Left ventricle myocardium superior (tissue), 1 donor: ENCODE measurements at places on chromosomes 11 and 22.

DNA sequence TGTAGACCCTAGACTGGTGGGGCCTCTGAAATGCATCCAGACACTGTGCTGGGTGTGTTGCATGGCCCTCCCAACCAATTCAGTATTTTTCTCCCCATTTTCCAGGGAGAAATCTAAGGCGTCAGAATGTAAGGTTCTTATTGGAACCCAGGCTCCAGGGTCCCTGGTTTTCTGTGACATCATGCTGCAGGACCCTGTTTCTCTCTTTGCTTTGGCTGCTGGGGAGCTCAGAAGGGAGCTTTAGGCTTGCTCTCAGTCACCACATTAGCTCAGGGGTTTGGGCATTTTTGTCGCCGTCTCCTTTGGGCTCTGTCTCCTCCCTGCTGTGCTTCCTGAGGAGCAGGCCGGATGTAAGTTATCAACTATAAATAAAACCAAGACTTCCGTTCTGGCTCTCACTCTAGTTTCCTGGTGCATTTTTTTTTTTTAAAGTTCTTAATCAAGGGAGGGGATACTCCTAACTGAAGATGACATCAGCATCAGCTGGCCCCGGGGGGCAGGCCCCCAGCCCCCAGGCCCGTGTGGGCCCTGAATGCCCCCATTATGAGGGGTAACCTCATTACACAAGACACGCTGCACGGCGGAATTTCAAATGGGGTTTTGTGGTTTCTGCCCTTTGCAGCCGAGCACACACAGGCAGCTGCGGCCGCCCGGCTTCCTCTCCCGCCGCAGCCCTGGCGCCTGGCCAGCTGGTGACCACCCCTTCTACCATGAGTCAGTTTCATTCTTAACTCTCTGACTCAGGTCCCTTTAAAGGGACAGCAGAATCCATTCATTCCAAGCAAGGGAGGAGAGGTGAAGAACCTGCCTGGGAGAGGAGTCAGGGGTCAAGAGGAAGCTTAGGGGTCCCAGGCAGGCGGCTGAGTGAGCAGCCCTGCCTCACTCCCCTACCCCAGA lies 3.2 kb downstream of the MYEOV start:
- DNase-seq = peak; percentile 96

DNA sequence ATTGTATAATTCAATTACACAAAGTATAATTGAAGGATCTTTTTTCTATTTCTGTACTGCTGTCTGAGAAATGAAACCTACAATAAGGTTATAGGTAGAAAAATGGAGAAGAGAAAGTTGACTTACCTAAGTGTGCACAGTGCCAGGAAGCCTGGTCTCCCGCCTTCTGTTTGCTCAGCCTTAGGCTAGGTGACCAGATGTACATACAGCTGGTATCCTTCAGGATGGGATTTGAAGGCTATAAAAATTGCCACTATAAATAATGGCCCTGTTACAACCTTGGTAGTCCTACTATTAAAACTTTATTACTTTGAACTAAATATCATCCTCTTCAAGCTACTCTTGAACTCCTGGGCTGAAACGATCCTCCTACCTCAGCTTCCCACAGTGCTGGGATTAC lies 19.7 kb downstream of the OR51E2 start:
- no peak for DNase-seq

DNA sequence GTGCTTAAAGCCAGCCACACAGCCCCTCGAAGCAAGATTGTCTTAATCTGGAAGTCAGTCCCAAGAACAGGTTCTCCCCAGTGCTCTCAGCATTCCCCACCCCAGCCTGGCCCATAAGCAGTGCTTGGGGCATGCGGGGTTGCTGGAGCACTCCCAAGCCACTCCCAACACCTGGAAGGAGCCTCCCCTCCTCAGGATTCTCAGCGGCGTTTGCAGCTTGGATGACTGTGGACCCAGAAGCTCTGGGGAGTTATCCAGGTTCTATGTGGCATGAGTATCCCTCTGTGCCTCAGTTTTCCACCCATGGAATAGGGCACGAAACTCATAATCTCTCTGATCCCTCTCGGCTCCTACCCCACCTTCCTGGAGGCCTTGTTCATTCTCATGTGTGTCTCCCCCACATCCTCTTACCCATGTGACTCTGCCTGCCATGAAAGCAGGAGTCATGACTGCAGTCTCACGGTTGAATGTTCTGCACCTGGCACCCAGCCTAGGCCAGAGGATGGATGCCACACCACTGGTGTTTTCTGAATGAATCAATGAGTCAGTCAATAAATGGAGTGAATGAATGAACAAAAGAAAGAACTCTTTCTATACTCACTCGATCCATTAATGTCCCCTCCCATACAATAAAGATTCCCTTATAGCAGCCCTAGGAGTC lies 33.4 kb upstream of the WNT7B start:
- DNase-seq = peak; percentile 23

DNA sequence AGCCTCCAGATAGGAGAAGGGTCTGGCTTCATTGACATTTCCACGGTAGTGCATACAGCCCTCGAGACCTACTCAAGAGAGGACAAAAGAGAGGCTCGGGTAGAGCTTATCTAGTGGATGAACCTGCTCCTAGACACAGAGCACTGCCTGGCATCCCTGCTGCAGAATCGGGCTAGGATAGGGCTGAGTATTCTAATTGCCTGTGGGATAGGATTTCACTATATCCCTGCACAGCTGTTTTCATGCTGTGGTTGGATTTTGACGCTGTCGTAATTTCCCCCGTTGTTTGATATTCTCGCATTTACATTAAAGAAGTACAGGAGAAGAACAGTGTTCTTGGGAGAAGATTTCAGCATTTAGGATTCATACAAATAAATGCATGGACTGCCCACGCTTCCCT lies 107.8 kb downstream of the KIRREL3 start:
- DNase-seq = no peak

DNA sequence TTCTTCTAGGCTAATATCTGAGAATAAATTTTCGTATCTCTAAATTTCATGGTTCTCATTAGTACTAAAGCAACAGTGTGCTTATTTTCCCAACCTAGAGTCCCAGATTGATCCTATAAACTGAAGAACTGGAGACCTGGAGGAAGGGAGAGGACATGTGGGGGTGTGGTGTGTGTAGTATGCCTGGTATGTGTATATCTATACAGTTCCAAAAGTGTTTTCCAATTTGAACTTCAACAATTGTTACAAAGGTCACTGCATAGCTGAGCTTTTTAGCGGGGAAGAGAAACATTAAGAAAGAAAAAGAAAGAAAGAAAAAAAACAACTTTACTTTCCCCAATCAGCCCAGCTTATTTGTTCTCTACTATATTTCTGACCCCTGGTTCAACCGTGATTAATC lies 152.1 kb downstream of the SOX6 start:
- no peak for DNase-seq

DNA sequence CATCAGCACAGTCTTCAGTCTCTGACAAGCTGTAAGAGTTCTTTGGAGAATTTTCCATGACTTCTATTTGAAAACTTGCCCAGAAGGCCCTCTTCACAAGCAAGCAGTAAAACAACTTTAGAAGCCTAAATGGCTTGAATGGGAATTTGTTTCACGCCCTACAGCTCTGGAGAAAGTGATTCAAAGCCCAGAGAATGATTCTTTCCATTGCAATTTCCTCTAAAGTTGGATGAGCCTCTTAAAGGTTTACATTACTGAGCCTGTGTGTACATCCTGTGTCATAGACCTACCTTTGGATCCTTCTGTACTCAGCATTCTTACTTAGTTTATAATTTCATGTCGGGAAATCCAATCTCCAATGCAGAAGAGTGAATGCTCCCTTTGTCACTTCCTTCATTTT lies 6.8 kb upstream of the OR8B3 start:
- no peak for DNase-seq

GRCh38 chr22:40414311-40414710 lies 43.9 kb downstream of the SGSM3 start:
- DNase-seq = no peak

DNA sequence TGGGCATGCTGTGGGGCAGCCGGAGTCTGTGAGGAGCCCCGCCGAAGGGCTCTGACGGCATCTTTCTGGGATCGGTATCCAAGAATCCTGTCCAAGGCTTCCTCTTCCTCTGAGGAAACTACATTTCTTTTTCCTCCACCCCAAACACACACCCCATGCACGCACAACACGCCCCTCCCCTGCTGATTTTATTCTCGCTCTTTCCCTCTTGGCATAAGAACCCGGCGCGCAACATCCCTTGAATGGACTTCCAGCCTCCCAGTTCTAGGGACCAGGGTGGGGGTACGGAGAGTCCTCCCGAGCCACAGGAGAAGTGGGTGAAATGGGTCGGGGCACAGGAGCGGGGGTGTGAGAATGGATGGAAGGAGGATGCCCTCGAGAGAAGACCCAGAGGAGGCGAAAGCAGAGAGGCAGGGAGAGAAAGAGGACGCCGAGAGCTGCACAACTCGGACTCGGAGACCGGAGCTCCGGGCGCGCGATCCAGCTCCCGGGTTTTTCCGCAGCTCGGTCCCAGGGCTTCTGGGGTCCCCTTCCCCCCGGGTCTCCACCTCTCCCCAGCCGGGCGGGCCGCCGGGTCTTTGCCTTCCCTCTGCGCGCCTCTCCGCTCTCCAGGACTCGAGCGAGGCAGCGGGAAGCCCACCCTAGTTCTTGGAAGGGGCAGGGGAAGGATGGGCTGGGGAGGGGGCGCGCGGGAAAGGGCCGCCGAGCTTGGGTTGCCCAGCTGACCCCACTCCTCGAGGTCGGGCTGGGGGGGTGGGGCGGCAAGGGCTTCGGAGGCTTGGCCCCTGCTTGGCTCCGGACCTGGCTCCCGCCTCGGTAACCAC lies 1.5 kb upstream of the LARGE1 start:
- DNase-seq = peak; percentile 80

- no peak for DNase-seq
Observed at GRCh38 chr11:128193615-128194014, 393.7 kb downstream of the ETS1 start.

DNA sequence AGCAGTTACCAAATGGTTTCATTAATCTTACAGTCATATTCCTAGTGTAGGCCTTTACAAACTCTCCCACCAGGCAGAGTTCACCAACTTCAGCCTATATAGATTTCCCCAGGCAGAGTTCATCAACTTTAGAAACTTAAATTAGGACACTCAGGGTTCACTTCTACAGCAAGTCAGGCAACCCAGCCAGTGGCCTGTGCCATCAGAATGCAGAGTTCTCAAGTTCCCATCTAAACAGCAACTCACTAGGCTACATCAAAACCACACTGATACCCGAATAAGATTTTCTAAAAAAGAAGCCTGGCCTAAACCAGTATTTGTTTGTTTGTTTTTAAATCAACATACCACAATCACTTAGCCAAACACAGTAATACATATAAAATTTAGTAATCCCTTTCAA lies 33.7 kb downstream of the PICALM start:
- no peak for DNase-seq

DNA sequence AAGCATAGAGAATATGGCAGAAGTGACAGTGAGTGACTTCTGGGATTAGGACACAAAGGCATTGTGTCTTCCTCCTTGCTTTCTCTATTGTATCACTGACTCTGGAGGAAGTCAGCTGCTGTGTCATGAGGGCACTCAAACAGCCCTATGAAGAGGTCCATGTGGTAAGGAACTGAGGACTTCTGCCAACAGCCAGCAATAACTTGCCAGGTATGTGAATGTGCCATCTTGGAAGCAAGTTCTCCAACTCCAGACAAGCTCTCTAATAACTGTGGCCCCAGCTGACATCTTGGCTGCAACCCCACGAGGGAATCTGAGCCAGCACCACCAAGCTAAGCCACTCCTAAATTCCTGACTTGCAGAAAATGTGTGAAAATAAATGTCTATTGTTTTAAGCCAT lies 83.6 kb upstream of the ZBED5 start:
- no peak for DNase-seq

GRCh38 chr11:125201525-125202141 lies 37.1 kb downstream of the PKNOX2 start:
- no peak for DNase-seq

- no peak for DNase-seq
Observed at GRCh38 chr11:38577769-38578168, 1979.7 kb upstream of the RAG2 start.

- DNase-seq = no peak
Observed at GRCh38 chr22:19523240-19524169, 705 bp downstream of the CLDN5 start.

- DNase-seq = no peak
Observed at GRCh38 chr22:47398491-47398890, 636.0 kb downstream of the TBC1D22A start.

DNA sequence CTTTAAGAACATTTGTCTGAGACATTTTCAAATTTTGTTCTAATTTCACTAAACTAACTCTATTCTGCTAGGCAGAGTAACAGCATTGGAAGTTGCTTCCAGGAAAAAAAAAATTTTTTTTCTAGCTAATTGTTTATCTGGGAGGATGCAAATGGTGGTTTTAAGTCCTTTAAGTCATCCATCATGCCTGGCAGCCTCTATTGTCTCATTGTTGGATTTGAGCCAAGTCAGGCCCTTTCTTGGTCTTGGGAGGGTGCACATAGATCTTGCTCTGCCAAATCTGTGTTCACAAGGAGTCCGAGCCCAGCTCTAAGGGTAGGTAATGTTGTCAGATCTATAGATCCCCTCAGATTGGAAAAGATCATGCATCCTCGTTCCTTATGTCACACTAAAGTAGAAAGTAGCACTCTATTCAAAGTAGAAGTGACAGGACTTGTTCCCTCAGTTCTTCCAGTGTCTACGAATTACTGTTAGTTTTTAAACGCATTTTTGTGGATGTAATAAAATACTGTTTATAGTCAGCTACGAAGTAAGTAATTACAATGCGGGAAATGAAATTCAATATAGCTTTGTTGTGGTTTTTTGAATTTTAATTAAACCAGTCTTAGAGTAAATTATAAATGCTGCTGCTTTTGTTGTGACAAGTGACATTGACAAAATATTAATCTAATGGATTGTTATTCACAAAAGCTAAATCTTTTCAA lies 166.0 kb upstream of the RASSF10 start:
- no peak for DNase-seq

- no peak for DNase-seq
Observed at GRCh38 chr22:40240686-40241085, 63.0 kb downstream of the TNRC6B start.

DNA sequence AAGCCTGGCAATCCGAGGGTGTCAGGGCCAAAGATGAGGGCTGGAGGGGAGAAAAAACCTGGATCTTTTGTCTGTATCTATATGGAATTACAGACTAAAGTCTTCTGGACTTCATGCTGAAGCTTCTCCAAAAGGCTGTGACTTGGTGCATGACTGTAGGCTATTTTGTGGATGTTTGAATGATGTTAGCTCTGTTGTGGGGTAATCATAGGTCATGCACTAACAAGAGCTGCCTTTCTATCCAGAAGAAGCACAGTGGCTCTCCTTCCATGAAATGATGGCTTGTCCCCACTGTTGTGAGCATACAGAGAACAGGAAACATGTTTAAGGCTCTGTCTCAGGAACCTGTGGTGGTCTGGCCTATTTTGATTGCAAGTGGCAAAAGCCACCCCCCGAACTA lies 263.3 kb upstream of the PLET1 start:
- no peak for DNase-seq
